ENCODE measurements at places on chromosomes 11 and 22. TPM values are rescaled to one million over a fixed set of nuclear protein-coding genes. Genes with fewer than 3 reads are reported as not detected.
A peak's percentile ranks its signal among the peaks of the same experiment; 100 is the strongest.

GRCh38 chr11:81852896-81853295, 880.8 kb downstream of the FAM181B start:
- DNase-seq = no peak

- DNase-seq = no peak
These were observed 85.1 kb downstream of the TRIM44 start for GRCh38 chr11:35747668-35748067.

DNA sequence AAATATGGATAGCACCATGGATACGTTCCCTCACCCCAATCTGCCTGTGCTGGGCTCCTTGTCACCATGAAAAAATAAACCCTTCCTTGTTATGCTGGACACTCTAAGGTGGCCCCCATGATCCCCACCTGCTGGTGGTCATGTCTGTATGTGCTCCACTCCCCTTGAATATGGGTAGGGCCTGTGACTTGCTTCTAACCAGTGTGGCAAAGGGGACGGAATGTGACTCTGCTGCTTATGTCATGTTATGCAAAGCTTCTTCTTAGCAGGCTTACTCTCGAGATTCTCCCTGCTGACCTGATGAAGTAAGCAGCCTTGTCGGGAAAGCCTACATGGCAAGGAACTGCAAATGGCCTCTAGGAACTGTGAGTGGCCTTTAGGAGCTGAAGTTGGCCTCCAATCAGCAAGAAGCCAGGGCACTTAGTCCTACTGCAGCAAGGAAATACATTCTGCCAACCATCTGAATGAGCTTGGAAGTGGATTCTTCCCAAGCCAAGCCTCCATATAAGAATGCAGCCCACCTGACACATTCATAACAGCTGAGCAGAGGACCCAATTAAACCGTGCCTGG, 159.9 kb downstream of the CCDC34 start:
- DNase-seq = no peak

DNA sequence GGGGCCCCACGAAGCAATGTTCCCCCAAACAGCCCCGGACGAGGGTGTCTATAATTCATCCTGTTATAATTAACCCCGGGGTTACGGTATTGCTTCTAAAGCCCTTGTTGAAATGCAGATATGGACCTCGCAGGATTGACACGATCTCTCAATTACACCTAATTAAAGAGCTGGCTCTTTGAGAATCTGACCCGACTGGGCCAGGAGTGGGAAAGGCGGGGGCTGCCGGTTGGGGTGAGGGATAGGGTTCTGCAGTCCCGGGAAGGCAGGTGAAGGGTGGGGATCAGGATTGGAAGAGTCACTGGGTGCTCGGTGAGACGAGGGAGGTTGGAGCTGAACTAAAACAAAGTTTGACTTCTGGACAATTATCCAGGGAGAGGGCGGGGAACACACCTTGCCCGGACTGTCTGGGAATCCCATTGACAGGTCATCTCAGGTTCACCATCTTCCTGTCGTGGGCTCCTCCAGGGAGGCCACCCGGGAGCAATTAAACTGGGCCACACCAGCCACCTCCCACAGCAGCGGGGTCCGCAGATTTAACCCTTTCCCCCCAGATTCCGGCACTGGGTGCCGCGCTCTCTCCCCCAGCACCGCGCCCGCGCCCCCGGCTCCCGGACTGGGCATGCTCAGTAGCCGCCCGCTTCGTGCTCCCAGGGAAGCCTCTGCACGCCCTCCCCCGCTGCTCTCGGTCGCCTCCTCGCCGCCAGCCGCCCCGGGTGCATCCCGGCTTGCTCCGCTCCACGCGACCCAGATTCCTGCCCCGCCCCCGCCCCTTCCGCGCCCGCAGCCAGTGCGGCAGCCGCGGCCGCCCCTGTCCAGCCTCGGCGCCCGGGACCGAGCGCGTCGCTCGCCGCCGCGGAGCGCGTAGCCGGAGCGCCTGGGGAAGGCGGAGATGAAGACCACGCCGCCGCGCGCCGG, at the start of gene ELMOD1:
TSS of gene ELMOD1 (plus strand) at position 688 of the 918 bp plus-strand sequence. CDS start 27,043 bp downstream, outside the sequence.
- no peak for DNase-seq

The OR8D1 gene
- not detected for total RNA-seq

The UBQLN3 gene
- total RNA-seq = not detected

- DNase-seq = no peak
These were observed 633.5 kb upstream of the CADM1 start for GRCh38 chr11:116137753-116138152.

The KCNQ1 gene
- 0.55 TPM for total RNA-seq

DNA sequence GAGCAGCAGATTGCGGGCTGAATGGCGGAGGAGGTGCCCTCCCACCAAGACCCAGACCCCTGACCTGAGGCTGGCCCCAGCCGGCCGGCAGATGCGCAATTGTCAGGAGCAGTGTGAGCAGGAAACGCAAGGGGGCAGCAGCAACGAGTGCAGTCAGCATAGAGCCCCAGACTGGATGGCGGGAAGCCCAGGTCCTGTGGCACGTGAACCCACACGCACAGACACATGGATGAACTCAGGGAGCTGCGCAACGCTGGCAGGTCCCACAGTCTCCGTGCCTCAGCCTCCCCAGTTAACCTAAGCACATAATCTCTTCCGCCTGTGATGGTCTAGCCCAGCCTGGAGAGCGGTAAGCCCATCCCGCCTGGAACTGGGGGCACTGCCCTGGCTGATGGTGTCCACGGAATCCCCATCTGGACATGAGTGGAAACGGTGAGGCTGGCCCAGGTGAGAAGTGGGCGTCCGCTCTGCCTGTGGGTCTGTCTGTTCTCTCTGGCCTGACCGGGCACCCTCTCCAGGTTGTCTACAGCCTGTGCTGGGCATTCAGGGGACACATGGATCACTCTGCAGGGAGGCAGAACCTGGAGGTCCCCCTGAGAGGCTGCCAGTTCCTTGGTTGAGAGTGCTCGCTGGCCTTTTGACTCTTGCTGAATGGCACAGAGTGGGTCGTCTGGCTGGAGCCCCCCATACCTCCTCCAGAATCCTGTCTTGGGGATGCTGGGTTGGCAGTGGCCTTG, 626 bp upstream of the TBX10 start:
- peak; percentile 58 for DNase-seq

DNA sequence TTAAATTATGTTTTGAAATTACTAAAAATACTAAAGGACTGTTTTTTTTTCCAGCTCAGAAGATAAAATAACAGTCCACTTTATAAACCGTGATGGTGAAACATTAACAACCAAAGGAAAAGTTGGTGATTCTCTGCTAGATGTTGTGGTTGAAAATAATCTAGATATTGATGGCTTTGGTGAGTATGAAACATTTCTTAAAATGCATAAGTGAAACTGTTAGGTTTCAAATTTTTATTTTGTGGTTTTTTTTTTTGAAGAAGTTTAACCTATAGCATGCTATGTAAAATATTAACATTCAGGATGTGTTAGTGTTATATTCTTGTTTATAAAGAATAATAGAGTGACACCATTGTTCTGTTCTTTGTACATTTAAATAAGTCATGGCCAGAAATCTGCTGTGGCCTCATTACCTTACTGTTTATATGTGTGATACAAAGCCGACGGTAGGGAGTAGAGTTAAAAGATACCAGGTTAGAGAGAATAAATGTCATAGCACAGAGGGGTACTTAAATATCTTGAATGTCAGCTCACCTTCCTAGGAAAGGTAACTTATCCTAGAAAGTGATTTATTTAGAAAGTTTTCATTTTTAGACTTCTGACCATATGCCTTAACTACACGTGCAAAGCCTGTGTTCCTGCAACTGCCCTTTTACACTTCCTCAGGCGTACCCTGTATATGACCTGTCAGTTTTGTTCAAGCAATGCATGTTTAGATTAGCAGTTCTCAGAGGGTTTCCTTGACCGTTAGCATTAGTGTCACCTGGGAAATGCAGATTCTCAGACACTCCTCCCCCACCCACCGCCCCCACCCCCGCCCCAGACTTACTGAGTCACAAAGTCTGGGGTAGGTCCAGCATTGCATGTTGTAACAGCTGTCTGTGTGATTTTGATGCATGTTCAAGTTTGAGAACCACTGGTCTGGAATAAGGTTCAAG, 6.3 kb downstream of the FDX1 start:
- no peak for DNase-seq

DNA sequence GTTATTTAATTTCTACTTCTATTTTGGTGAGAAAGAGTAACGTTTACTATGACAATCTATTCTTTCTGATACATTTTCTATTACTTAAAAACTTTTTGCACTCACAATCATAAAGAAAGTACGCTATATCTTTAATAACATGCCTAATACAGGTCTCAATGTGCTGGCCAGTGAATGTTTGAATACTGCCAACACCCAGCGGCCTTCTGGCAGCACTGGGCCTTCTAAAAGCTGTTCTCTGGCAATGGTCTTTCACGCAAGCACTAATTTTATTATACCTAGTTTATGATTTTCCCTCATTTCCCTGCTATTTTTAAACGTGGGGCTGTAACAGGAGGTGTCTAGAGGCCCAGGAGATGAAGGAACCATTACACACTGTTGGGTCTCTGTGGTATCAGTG, 349.8 kb upstream of the PITPNB start:
- no peak for DNase-seq

DNA sequence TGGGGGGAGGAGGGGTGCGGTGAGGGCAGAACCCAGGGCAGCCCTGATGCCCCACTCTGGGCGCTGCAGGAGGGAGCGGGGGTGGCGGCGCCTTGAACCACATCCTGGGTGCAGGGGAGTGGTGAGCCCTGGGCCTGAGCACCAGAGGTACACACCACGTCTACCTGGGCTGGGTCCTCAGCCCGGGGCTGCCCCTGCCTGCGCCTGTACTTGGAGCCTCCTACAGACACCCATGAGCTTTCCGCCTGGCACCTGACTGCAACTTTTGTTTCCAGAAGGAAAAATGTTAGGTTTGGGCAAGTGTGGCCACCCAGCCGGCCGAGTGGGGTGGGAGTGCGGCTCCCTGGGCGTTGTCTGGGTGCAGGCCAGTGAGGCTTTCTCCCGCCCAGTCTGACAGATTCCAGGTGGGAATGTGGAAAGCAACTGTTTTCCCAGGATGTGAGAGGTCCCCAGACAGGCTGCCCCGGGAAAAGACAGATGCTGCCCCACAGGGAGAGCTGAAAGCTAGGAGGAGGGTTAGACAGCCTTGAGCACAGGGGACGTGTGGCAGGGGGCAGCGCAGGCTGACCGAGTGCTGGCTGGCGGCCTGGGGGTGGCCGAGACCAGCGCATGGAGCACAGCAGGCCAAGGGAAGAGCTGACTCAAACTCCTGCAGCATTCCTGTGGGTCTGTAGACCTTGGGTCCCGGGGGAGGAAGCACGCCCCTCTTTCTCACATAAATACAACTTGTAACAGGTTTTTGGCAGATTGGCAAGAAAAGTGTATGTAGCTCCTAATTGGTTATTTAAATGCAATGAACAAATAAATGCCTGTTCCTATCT, 44.1 kb downstream of the GNB1L start:
- no peak for DNase-seq

- DNase-seq = peak; percentile 89
These were observed 20.2 kb downstream of the FADS3 start for GRCh38 chr11:61871158-61871597.

DNA sequence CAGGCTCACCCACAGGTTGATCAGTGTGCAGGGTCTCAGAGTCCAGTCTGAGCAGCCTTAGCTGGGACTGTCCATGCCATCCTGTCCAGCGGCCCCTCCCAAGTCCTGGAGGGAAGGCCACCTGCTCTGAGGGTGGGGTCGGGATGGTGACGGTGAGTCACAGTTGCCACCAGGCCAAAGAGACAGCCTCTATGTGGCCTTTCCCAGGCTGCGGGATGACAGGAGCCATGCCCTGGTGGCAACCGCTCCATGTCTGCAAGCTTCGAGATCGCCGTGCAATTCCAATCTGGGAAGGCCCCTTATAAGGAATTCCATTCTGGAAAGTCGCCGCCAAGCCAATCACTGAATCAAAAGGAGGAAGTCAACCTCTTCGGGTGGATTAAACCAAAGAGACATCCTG, 47.5 kb downstream of the RTL6 start:
- DNase-seq = peak; percentile 45

GRCh38 chr11:59141673-59142460, 789 bp upstream of the FAM111A start:
- no peak for DNase-seq

DNA sequence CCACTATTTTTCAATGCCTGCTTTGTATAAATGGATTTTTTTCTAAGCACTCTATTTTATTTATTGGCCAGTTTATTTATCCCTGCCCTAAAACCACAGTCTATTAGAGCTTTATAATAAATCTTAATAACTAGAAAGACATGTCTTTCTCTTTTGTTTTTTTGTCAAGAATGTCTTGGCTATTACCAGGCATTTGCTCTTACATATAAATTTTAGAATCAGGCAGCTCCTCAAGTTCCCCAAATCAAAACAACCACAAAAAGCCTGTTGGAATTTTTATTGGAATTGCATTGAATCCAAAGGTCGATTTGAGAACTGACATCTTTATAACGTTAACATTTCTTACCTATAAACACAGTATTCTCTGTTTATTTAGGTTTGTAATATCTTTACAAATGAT, 85.8 kb upstream of the SC5D start:
- DNase-seq = no peak

DNA sequence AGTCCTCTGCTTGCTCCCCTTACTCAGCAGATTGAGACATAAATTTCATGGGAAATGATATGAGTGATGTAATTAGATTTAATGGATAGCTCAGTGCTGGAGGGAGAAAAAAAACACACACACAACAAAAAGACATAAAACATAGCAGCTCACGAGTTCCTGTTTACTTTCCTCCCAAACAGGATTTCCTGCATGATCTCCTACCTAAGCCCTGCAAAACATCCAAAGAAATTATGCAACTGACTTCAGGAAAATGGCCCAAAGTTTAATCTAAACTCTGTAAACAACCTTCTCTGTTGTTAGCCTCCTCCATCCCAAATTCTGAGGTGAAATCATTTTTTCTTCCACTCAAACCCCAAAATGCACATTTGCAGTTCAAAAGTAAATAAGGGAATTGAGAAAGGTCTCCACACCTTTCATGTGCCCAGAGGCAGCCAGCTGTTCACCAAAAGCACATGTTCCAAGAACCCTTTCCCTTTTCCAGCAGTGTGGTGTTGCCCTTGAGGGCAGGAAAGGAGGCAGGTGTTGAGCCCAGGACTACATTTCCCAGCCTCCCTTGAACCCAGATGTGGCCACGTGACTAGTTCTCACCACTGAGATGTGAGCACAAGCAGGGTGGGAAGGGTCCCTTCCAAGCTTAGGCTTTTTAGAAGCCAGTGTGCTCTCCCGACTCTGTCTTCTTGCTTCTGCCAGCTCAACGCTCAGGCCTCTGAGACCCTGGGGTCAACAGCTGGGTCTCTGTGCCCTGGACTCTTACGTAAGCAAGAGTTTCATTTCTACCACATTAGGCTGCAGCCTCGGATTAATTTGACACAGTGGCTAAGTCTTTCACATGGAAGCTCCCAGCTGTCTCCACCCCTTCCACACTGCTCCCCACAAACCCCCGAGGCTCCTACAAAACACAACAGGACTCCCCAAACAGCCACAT, 301.2 kb downstream of the CTTN start:
- no peak for DNase-seq

The NXPE4 gene
- not detected for total RNA-seq

- no peak for DNase-seq
These were observed at the start of gene PLAAT4 for GRCh38 chr11:63536669-63537292. Gene PLAAT4, plus strand, starts transcription at chr11:63536808. Its CDS starts 61 bp downstream, at chr11:63536869.

GRCh38 chr11:92702037-92702804, 267.2 kb upstream of the MTNR1B start:
- DNase-seq = no peak

GRCh38 chr11:111639226-111639925, 37.1 kb downstream of the SIK2 start:
- DNase-seq = no peak

- no peak for DNase-seq
These were observed 17.6 kb upstream of the TMA7B start for GRCh38 chr22:39942439-39943230.

- peak; percentile 70 for DNase-seq
These were observed at the start of gene RAB38 for GRCh38 chr11:88174709-88175568. Gene RAB38, minus strand, starts transcription at chr11:88175443. Its CDS starts 59 bp downstream, at chr11:88175384.

The RCOR2 gene
- 3.4 TPM for total RNA-seq

- no peak for DNase-seq
These were observed 16.8 kb downstream of the LRRC32 start for GRCh38 chr11:76653674-76654284.

All from PC-9 (cell line).